ENCODE measurements at places on chromosomes 5 and 9.

DNA sequence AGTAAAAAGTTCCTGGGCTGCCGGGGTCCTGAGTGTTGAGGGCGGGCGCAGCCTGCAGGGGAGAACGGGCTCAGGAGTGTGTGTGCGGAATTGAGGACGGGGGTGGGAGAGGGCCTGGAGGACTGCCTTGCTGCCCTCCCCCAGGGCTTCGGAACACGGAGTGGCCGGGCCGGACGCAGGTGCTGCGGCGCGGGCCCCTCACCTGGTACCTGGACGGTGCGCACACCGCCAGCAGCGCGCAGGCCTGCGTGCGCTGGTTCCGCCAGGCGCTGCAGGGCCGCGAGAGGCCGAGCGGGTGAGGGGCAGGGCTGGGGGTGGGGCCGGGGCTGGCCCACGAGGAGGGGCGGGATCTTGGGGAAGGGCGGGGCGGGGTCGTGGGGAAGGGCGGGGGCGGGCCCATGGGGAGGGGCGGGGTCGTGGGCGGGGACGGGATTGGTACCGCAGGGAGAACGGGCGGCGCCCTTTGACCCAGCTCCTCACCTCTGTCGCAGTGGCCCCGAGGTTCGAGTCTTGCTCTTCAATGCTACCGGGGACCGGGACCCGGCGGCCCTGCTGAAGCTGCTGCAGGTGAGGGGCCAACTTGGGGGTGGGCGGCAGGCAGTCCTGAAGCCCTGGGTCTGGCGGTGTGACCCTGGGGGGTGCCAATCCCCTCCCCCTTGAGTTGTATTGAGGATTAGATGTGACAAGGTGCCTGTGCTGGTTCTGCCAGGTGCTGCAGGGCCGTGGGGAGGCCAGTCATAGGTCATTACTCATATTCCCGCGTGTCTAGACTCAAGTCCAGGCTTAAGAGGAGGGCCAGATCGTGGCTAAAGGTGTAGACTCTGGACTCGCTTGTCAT, 7.1 kb downstream of the FPGS start:
- DNase-seq: no peak

DNA sequence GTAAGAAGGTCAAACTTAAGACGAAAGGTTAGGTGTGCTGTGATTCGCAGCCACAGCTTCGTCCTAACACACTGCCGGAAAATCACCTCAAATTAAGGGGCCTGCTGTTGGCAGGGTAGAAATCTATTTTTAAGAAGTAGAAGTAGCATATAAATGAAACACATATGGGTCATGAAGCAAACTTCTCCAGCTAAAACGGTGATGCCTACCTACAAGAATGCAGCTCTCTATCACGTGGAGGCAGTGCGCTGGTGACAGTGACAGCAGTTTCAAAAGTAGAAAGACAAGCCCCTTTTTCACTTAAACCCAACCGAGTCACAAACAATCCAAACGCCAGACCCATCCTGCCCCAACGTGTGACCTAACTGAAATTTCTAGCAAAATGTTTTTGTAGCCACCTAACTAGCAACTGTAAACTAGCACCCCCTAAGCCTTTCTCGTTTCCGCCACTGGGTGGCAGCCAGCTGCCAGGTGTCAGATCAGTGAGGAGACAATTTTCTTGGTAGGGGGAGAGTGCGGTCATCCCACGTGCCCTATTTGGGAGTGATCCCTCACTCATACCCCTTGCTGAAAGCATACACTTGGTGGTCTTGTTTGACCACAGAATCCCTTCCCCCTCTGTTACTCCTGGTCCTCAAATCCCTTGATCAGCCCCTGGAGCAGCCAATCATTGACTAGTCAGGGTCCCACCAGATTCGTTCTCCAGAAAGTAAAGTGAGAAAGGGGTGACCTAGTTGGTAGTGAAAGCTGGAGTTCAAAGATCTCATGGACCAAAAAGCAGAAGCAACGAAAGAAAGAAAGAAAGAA, 71.8 kb upstream of the MAMDC2 start:
- peak; percentile 45 for DNase-seq

- DNase-seq: no peak
These were observed 28.1 kb downstream of the TMOD1 start for GRCh38 chr9:97529363-97530076.

GRCh38 chr9:122340161-122340560, 30.7 kb upstream of the PTGS1 start:
- no peak for DNase-seq

DNA sequence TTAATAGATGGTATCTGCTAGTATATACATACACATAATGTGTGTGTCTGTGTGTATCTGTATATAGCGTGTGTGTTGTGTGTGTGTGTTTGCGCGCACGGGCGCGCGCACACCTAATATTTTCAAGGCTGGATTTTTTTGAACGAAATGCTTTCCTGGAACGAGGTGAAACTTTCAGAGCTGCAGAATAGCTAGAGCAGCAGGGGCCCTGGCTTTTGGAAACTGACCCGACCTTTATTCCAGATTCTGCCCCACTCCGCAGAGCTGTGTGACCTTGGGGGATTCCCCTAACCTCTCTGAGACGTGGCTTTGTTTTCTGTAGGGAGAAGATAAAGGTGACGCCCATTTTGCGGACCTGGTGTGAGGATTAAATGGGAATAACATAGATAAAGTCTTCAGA, 757 bp downstream of the FXN start:
- no peak for DNase-seq

GRCh38 chr5:171418982-171419687, at the start of gene FGF18:
FGF18 (plus strand) TSS chr5:171419647; CDS start chr5:171420200, 553 bp downstream.
- DNase-seq: peak; percentile 15

DNA sequence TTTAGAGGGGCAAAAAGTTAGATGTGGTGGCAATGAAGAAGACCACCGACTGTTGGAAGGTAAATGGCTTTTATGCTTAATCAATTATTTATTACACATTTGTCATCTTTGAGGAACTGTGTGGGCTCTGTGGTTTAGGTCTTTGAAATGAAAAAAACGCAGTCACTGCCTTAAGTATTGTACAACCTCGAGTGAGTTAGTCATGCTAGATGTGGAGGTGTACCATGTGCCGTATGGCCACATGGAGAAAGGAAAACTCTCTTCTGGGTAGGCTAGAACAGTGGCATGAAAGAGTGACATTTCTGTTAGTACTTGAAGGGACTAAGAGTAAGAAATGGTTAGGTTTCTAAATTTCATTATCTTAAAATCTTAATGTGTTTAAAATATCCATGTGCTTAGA, 166.1 kb downstream of the HACD4 start:
- no peak for DNase-seq

GRCh38 chr9:2241461-2241835, 226.3 kb downstream of the SMARCA2 start:
- no peak for DNase-seq

DNA sequence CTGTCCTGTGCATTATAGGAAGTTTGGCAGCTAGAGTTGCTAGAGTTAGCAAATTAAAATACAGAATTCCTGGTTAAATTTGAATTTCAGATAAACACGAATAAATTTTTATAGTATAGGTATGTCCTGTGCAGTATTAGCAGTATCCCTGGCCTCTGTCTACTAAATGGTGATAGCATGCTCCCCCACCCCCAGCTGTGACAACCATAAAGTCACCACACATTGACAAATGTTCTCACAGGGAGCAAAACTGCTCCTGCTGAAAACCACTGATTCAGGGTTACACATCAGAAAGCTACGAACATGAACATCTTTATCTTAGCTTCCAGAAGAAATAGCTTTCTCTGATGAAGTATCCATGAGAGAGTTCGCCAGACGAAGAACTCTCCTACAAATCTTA, 91.8 kb upstream of the CCDC112 start:
- DNase-seq: no peak

DNA sequence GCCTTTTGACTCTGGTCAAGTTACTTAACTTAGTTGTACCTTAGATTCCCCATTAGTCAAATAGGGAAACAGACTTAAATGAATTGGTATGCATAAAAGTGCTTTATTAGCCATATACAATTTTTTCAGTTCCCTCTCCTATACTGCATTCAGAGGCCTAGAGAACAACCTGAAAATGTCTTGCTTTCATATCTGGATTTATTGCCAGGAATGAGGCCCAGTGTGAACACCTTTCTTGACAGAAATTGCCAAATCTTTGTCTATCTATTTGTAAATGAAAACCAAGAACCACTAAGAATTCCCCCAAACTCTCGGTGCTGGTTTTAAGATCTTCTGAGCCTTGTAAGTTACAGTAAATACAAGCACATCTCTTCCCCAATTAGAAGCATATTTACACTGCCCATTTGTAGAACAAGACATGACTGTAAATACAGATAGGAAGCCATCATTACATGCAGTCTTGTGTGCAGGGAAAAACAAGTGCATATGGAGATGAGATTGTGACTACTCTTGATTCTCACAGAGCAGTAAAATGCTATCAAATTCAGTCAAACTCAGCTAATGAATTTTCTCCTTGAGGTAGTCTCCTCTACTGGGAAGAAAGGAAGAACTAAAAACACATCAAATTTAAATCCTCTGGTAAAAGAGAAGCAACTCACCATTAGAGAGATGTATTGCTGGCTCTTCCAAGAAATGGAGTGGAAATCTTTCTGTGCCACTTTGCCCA, 5.2 kb upstream of the FAM13B start:
- DNase-seq: no peak

GRCh38 chr5:155772009-155772662, 554.8 kb upstream of the SGCD start:
- no peak for DNase-seq

DNA sequence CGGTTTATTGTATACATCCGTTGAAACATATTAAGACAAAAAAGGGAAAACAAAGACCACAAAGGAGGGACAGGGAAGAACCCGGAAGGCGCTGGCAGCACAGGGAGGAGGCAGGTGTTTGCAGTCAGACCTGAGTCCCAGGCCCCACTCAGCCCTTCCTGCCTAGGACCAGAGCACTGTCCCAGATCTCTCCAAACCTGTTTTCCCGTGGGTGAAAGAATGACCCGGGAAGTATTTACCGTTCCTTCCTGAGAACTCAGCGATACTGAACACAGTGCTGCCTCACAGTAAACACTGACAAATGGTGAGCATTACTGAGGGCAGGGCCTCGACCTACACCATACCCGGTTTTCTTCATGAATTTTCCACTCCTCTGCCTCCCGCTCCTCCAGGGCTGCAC, 1.2 kb downstream of the ABO start:
- no peak for DNase-seq

DNA sequence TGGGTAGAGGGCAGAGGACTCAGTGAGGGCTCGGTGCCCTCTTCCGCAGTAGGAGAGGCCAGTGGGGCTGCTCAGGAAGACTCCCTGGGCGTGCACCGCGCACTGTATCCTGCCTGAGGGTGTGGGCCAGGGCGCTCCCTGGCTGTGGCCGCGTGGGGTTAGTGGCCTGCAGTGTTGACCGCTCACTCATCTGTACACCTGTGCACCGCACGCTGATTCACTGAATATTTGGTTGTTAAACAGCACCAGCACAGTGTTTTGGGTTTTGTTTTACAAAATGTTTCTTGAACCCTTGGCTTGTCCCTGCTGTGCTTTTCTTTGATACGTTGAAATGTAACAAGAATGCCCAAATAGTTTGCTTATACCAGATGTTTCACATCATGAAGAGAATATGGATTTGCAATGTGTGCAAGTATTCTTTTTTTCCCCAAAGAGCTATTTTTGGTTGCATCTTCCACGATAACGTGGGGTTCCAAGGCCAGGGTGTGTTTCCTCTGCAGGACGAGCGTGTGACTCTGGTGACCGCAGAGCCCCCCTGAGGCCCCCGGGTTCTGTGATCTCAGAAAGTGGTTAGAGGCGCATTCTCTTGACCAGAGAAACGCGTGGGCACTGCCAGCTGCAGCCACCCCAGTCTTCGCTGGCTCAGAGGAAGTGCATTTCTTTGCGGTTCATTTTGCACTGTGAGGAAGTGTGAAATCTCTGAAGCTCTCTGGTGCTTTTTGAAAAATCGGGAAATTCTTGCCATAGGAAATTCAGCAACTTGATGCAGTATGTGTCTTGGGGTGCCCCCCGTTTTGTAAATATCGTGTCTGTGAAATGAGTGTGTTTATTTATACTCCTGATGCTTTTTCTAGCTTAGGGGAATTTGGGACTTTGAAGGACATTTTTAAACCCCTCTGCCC, 46.9 kb downstream of the AHRR start:
- DNase-seq: no peak

DNA sequence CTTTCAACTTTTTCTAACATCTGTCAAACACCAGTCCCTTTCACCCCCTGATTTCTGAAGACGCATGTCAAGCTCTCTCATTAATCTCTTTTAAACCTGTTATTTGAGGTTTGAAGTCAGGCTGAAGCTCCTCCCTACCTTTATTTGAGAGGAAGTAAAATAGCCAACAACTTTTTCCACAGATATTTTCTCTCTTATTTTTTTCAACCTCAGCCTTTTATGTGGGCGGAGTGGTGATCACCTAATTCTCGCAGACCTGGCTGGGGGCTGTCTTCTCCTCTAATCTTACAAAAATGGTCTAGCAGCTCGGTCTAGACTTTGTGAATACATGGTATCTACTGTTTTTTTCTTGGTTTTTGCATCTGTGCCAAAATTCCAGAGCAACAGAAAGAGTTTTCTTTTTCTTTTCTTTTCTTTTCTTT, 395.7 kb upstream of the ACTBL2 start:
- no peak for DNase-seq

DNA sequence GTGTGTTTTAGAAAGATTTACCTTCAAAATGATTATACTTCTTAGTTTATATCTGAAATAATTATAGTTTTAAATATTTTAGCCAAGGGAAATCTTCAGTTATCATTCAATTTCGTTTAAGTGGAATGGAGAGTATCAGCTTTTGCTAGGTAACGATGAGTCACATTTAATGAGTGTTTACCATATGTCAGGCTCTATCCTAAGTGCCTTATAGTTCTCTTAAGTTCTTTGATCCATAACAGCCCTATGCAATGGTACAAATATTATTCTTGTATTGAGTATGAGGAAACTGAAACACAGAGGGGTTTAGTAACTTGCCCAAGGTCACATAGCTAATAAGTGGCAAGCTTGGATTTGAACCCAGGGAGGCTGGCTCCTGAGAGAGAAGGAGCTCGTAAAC, 37.5 kb upstream of the SHB start:
- DNase-seq: no peak

GRCh38 chr5:34915856-34916192, 313 bp downstream of the BRIX1 start:
- no peak for DNase-seq

DNA sequence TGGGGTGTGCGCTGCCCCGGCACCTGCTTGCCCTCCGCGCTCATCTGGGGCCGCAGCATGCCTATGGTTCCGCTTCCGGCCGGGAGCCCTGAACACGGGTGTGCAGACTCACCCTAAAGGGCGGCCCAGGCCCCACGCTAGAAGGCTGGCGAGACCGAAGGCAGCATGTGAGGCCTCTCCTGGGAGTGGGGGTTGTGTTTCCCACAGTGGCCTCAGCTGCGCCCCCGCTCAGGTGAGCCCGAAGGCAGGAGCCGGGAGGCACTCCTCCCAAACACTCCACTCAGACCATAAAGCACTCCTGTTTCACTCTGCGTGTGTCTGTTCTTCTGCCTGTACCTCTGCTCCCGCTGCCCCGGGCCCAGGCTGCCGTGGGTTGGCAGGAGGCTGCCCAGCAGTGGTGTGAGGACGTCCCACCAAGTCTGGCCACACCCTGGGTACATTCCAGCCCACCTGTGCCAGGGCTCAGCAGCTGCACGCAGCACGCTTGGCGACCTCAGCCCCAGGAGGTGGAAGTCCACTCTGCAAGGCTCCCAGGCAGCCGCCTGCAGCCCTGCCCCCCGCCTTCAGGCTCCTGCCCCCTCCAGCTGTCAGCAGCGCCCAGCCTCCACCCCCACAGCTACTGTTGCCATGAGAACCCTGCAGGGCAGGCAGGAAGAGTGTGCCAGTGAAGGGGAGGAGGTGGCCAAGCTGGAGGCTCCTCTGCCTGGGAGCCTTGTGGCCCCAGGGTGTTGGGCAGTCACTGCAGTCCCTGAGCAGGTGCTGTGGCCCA, 1.2 kb upstream of the AJM1 start:
- no peak for DNase-seq

All from stimulated activated CD4-positive, alpha-beta T cell treated with anti-CD3 and anti-CD28 coated beads, Interleukin-15, amount 100 ng/mL, for 48 hours (primary cell).